Uterus (tissue), 4 donors: ENCODE measurements at places on chromosomes 5 and 9. TPM values are rescaled to one million over a fixed set of nuclear protein-coding genes. Genes with fewer than 3 reads are reported as not detected.

TRIM14 gene
- total RNA-seq = 15.9 TPM

ZDHHC11B gene
- total RNA-seq = 2.4 TPM

DMRTA1 gene
- total RNA-seq = 0.29 TPM

SAP30L gene
- 15.9 TPM for total RNA-seq

MYORG gene
- 6.6 TPM for total RNA-seq

SOHLH1 gene
- not detected for total RNA-seq

INSL6 gene
- total RNA-seq = not detected

GFI1B gene
- total RNA-seq = not detected

NUP188 gene
- 21.5 TPM for total RNA-seq

CSNK1A1 gene
- total RNA-seq = 326 TPM

DNA sequence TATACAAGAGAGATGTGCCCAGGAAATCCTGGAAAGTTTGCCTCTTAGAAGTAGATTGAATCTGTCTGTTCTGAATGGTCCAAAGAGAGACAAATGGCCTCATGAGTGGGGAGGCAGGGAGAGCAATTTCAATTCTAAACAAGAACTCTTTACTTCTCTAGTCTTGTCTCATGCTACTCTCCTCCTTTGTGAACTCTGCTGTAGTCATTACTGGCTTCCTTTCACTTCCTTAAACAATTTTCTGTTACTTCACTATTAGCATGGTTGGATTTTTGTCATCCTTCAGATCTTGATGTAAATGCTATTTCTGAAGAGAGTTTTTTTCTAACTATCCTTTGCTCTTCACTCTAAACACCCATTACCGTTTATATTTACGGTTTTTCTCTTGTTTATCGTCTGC lies 54.0 kb upstream of the GRIN3A start:
- DNase-seq = no peak

- no peak for DNase-seq
Observed at GRCh38 chr9:76302543-76302942, 91.7 kb downstream of the RFK start.

DNA sequence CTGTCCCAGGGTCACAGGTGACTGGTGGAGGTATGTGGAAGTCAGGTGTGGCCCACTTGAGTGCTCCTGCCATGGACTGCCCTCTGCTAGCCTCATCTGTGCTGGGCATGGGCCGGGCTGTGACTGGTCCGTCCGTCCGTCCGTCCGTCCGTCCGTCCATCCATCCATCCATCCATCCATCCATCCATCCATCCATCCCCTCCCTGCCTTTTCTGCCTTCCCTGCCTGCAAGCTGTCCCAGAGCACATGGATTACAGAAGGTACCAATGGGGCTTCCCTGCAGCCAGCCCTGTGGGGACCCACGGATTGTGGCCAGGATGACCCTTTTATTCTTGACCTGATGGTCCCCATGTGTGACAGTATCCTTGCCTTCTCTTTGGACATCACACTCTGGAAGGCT lies 92.5 kb downstream of the MACROH2A1 start:
- DNase-seq = no peak

- no peak for DNase-seq
Observed at GRCh38 chr5:40551496-40552491, 127.9 kb upstream of the PTGER4 start.

GRCh38 chr5:9876451-9876850 lies 246.3 kb upstream of the TAS2R1 start:
- DNase-seq = no peak

DNA sequence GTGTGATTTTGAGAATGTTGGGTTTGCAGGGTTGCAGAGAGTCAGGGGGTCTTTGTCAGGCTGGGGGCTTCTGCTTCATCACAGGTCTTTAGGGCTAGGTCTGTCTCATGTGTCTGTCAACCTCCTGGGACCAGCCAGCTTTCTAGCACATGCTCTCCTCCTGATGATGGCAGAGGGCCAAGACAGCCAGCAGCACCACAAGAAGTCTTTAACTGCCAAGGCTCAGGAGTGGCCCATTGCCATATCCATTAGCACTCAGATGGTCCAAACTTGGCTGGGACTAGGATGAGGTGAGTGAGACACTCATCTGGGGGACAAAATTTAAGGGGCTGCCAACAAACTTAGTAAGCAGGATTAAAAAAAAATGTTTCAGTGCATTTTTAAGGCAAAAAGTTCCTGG lies 384.2 kb upstream of the CDH10 start:
- no peak for DNase-seq

DNA sequence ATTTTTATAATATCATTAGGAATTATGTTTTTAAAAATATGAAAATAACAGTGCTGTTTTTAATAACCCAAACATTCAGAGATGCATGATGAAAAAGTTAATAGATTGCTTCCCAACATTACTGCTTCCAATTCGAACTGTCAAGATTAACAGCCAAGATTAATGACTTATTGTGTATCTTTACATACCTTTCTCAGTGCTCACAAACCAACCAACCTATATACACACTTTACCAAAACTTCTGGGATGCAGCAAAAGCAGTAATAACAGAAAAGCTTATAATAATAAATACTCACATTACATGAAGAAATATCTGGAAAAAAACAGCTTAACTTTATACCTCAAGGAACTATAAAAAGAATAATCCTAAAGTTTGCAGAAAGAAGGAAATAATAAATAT lies 82.1 kb downstream of the TMEM232 start:
- no peak for DNase-seq

GRCh38 chr9:106953174-106953573 lies 90.2 kb downstream of the ZNF462 start:
- no peak for DNase-seq

- DNase-seq = no peak
Observed at GRCh38 chr9:116008278-116008677, 145.3 kb upstream of the PAPPA start.

DNA sequence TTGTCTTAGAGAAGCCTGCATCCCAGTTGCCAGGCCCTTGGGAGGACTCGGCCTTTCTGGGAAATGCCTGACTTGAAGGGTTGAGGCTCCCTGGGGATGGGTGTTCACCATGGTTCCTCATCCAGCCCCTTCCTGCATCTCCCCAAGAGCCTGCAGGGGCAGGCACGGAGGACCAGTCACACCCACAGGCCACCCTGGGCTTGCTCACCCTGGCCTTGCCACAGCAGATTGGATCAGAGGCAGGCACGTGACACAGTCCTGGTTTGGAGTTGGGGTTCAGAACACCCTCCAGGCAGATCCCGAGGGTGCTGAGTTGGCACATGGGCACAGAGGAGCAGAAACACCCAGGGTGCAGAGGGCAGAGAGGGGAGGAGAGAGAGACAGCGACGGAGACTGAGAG lies 286.1 kb downstream of the PBX3 start:
- no peak for DNase-seq

DNA sequence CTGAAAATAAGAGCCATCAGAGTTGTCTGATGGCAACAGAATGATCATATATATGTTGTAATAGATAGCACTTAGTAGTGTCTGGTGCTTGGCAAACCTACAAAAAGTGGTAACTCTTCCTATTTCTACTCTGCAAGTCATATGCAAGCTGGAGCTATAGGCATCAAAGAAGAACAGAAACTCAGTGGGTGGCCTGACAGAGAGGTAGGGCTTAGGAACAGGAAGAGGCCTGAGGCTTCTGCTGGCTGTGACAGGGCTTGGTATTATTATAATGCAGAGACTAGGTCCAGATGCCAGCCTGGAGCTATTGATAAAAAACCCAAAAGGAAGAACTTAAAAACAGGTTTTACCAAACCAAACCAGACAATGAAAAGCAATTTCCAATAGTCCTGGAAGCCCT lies 4.4 kb upstream of the DIAPH1 start:
- DNase-seq = no peak

- no peak for DNase-seq
Observed at GRCh38 chr5:80408484-80409366, 861 bp downstream of the ZFYVE16 start.

DNA sequence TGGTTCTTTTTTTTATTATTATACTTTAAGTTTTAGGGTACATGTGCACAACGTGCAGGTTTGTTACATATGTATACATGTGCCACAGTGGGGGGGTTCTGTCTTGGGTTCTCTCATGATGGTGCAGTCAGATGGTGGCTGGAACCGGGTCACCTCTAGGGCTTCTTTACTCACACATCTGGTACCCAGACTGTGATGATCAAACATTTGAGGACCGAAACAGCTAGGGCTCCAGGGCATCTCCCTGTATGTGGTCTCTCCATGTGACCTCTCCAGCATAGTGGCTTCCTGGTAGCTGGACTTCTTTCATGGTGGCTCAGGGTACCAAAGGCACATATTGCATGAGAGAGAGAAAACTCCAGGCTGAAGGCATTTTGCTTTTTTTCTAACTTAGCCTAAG lies 9.8 kb upstream of the CRHBP start:
- no peak for DNase-seq

GRCh38 chr5:180604271-180604670 lies 13.0 kb upstream of the SCGB3A1 start:
- DNase-seq = no peak

DNA sequence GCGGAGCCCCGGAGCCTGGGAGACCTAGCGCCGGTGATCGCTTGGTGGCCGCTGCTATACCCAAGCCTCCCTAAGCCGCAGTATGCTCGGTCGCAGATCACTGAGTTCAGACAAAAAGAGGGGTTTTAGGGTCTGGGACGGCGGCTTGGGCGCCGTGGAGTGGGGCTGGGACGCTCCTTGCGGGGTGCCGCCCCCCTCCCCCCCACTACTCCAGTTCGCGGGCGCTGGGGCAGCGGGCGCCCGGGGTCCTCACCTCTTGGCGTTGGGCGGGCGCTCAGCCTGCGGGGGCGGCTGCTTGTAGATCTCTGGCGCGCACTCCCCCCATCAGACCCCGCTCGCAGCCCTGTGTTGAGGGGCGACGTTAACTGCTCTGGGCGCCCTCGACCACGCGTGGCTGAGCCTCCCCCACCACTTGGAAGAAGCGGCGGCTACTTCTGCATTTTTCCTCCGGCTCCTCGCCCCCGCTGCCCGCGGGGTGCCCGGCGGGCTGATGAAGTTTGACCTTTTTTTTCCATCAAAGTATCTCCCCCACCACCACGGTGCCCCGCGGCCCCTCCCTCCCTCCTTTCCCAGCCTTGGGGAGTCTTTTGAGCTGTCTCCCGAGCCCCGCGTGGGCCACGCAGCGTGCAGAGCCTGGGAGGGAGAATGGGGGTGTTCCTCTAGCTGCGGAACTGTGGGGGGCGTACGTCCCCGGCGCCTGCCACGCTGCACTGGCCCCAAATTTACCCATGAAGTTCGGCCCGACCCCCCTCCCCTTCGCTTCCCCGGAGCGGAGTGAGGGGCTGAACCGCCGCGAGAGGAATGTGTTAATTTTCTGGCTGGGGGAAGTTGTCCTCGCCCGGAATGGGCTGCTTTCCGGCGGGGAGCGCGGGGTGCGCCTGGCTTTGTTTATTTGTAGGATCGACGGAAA lies 1.2 kb downstream of the CXXC5 start:
- DNase-seq = peak; percentile 29

GRCh38 chr9:115513148-115513547 lies 395.2 kb upstream of the TNC start:
- no peak for DNase-seq

DNA sequence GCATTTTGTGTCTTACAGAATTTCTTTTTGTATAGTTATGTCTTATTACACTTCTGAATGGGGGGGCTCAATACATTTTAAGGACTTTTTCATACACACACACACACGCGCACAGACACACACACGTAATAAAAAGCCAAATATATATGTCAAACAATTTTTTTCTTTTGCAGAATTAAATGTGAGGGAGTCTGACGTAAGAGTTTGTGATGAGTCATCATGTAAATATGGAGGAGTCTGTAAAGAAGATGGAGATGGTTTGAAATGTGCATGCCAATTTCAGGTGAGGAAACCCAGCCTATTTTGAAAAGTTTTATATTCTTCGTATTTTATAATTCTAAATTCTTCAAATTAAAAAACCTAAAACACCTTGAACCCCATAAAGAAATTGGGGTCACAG lies 25.6 kb downstream of the TMEFF1 start:
- DNase-seq = no peak

GRCh38 chr9:33165263-33166151 lies 1.6 kb downstream of the B4GALT1 start:
- peak; percentile 80 for DNase-seq

DNA sequence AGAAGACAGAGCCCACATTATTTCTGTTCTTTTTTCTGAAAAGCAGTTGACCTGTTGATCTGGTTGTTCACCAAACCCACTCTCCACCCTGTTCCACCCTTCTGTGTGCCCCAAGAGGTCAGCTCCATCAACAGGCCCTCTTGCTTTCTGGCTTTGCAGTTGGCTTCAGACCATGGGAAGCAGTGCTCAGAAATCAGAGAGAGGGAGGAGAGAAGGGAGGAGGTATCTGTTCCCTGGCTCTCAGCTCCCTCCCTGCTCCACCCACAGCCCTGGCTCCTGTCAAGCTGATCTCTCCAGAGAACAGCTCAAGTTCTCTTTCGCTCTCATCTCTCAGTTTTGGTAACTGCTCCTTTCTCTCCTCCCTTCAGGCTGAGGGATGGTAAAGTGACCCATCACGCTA lies 144.2 kb upstream of the RAI14 start:
- peak; percentile 82 for DNase-seq

GRCh38 chr5:76556511-76557221 lies 66.5 kb downstream of the F2RL2 start:
- DNase-seq = no peak
